ENCODE measurements at places on chromosomes 13 and 19. TPM values are rescaled to one million over a fixed set of nuclear protein-coding genes. Genes with fewer than 3 reads are reported as not detected.

DNA sequence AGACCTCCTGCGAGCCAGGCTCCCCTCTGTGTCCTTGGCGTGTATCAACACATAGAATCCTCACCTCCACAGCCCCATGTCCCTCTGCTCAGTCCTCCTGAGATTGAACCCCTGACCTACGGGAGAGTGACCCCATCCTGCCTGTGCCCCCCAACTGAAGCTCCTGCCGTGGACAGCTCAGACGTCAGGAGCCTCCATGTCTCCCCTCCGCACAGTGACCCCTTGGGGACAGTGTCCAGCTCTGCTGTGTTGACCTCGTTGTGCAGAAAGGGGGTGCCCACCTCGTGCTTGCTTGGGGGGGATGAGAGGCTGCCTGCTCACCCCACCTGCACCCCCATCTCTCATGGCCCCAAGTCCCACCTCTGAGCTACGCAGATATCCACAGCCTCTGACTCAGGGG is 490 bp upstream of the SIGLEC9 start:
- H3K4me3 ChIP-seq = no peak overlapping the region
- H3K27ac ChIP-seq = peak overlapping the region; percentile 48
- H3K27me3 ChIP-seq = peaks cover 5% of the 10 kb centered on the region
- H3K36me3 ChIP-seq = no peaks in the 10 kb centered on the region

DNA sequence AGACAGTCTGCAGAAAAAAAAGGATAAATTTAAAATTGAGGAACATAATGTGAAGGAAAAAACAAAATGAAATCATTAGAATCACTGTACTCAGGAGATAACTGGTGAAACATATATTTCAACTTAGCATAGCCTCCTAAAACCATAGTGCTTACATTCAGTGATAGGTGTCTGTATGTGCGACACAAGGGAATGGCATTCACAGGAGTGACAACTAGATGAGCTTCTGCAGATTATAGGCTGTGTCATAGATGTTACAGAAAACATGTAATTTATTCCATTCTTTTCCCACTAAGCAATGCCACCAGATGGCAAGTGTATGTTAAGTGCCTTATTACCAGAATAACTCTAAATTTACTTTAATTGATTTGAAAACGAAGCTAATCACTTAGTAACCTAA is 960.0 kb upstream of the PCDH20 start:
- DNase-seq = no peak
- no peaks in the 10 kb centered on the region for H3K36me3 ChIP-seq
- H3K27me3 ChIP-seq = no peaks in the 10 kb centered on the region
- H3K27ac ChIP-seq = no peak overlapping the region

- H3K4me3 ChIP-seq = no peak overlapping the region
- no peak for DNase-seq
- peaks cover 62% of the 10 kb centered on the region for H3K36me3 ChIP-seq
- H3K4me1 ChIP-seq = peaks cover 21% of the 10 kb centered on the region
- no peaks in the 10 kb centered on the region for H3K27me3 ChIP-seq
Observed at GRCh38 chr19:42291435-42291810, 10.5 kb upstream of the PRR19 start.

GRCh38 chr19:38335949-38336637 is 463 bp downstream of the CATSPERG start:
- H3K4me3 ChIP-seq = peak overlapping the region; percentile 71
- H3K4me1 ChIP-seq = peaks cover 5% of the 10 kb centered on the region
- H3K27me3 ChIP-seq = no peaks in the 10 kb centered on the region

GRCh38 chr19:53659292-53659691 is 27.5 kb downstream of the DPRX start:
- H3K27ac ChIP-seq = no peak overlapping the region
- no peaks in the 10 kb centered on the region for H3K36me3 ChIP-seq
- H3K4me3 ChIP-seq = no peak overlapping the region
- no peaks in the 10 kb centered on the region for H3K27me3 ChIP-seq
- H3K4me1 ChIP-seq = no peaks in the 10 kb centered on the region

DNA sequence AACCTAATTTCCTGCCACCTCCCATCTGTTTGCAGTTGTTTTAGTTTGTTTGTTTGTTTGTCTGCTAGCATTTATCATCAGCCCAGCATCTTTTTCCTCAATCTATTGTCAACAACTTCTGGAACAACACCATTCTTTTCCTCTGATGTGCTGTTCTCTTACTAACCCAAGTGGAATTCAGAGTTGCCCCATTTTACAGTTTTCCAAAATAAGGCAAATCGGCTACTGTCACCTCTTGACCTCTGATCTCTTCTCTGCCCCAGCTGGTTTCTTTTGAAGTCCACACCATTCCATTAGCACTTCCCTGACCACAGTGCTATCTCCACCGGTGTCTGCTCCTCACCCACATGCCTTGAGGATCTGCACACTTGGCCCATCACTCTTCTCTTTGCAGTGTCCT is 102.4 kb downstream of the EFNB2 start:
- no peaks in the 10 kb centered on the region for H3K27me3 ChIP-seq
- no peak overlapping the region for H3K4me3 ChIP-seq

LILRB5 gene
- total RNA-seq = 26.6 TPM

DNA sequence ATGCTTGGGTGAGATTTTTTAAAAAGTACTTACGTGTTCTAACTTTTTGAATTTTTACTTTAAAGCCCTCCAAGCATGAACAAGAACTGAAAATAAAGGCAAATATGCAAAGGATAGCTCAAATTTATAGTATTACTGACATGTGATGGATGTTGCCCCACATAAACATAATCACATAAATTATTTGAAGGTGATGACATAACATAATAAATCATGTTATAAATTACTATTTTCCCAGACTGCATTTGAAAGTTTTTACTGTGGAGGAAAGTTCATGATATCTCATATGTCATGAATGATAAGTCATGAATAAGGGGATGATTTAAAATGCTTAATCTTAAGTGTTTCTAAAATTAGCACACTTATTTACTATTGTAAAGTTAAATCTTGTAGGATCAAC is 705.7 kb upstream of the SLITRK1 start:
- no peaks in the 10 kb centered on the region for H3K27me3 ChIP-seq
- H3K4me3 ChIP-seq = no peak overlapping the region
- H3K4me1 ChIP-seq = no peaks in the 10 kb centered on the region

HIPK4 gene
- total RNA-seq = under 0.01 TPM

DNA sequence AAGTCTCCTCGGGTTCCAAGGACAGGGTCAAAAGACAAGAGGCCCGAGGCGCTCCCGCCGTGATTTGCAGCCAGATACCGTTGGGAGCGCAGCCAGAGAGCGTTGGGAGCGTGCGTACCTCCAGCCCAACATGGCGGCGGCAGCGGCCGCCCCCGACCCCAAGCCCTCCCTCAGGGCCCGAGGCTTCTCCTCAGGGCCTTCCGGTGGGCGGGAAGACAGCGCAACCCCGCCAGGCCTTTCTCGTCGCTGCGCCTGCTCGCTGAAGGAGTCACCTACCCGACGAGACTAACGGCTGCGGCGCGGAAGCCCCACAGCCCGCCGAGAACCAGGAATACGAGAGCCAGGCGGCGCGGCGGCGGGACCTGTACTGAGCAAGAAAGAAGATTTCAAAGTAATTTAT is 3.2 kb upstream of the ZNF850 start:
- no peak for DNase-seq
- H3K27ac ChIP-seq = no peak overlapping the region
- peak overlapping the region; percentile 33 for H3K4me3 ChIP-seq
- no peaks in the 10 kb centered on the region for H3K36me3 ChIP-seq
- H3K4me1 ChIP-seq = peaks cover 19% of the 10 kb centered on the region

DNA sequence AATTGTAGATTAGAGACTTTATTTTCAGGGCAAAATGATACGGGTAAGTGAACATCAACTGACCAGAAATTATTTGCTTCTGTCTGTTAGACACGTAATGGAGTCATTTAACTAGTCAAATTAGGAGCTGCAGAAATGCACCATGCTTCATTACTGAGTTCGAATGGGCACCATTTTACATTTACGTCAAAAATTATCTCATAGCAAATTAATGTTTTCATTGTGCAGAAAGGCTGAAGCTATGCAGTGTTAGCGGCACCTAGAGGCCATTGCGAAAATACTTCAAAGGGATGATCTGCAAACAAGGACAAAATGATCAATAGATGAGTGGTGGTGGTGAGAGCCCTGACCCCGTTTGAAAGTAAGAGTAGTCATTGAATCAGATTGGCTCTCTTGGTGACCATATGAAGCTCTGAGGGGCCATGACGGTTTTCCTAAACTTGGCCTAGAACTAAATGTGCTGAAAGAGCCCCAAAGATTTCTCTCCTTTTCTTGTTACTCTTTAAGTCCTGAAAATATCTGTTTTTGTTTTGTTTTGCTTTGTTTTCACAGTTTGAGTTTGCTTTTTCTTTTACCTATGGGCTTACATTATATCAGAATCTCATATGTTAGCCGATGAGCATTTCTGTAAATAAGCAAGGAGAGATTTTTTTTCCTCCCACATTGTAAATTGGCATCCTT is 277.9 kb downstream of the ZNF536 start:
- H3K27ac ChIP-seq = no peak overlapping the region
- DNase-seq = no peak
- no peaks in the 10 kb centered on the region for H3K4me1 ChIP-seq
- H3K36me3 ChIP-seq = no peaks in the 10 kb centered on the region
- no peaks in the 10 kb centered on the region for H3K27me3 ChIP-seq

GAPDHS gene
- total RNA-seq = not detected

DNA sequence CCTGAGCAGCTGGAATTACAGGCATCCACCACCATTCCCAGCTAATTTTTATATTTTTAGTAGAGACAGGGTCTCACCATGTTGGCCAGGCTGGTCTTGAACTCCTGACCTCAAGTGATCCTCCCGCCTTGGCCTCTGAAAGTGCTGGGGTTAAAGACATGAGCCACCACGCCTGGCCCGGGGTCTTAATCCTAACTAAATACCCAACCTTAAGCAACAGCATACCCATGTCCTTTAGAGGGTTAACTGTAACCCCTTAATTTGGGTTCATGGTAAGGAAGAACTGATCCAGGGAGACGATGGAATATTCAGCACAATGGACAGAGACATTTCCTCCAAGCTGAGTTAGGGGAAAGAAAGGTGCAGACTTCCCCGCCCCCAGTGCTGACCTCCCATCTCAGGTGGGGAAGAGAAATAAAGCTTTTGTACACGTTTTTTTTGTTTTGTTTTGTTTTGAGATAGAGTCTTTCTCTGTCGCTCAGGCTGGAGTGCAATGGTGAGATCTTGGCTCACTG is 8.7 kb upstream of the GALP start:
- peaks cover 1% of the 10 kb centered on the region for H3K36me3 ChIP-seq
- no peaks in the 10 kb centered on the region for H3K4me1 ChIP-seq
- H3K27me3 ChIP-seq = no peaks in the 10 kb centered on the region
- no peak overlapping the region for H3K4me3 ChIP-seq

- DNase-seq = no peak
- peaks cover 15% of the 10 kb centered on the region for H3K27me3 ChIP-seq
- no peaks in the 10 kb centered on the region for H3K4me1 ChIP-seq
- no peaks in the 10 kb centered on the region for H3K36me3 ChIP-seq
- H3K4me3 ChIP-seq = no peak overlapping the region
Observed at GRCh38 chr13:21812192-21812626, 141.3 kb downstream of the FGF9 start.
